Activated CD4-positive, alpha-beta T cell treated with anti-CD3 and anti-CD28 coated beads for 4 hours (primary cell): ENCODE measurements at places on chromosomes 3 and 15.

GRCh38 chr15:95087253-95087609 is 855.9 kb downstream of the MCTP2 start:
- no peak for DNase-seq

DNA sequence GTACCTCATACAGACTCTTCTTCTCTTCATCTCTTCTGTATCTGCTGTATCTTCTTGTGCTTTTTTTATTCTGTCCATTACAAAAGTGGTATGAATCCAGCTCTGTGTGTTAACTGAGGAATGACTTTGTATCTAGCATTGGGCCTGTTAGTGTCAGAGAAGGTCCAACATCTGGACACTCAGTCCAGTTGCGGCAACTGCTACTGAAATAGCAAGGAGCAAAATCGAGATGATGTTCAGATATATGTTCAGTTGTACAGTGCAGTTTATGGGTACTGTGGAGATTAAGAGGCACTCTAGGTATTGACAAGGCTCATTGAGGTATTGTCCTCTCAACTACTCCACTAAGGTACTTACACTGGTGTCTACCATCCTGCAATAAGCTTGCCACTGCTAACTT is 42.6 kb downstream of the KLHDC8B start:
- DNase-seq = no peak

DNA sequence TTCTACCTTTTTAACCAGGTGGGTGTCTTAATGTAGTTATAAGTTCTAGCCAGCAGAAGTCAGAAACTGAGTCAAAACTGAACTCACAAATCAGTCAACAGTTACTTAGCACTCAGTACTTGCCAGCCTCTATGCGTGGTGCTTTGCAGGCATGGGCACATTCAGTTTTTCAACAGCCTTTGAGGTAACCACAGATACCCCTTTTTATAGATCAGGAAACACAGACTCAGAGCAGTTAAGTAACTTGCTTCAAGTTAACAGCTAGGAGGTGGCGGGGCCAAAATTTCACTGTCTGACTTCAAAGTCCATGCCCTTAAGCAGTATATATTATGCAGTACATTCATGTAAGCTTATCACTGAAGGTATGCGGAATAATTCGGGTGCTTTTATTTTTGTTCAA is 139.4 kb downstream of the FHIT start:
- DNase-seq = no peak

GRCh38 chr3:15768421-15769255 is 29.1 kb downstream of the ANKRD28 start:
- no peak for DNase-seq

DNA sequence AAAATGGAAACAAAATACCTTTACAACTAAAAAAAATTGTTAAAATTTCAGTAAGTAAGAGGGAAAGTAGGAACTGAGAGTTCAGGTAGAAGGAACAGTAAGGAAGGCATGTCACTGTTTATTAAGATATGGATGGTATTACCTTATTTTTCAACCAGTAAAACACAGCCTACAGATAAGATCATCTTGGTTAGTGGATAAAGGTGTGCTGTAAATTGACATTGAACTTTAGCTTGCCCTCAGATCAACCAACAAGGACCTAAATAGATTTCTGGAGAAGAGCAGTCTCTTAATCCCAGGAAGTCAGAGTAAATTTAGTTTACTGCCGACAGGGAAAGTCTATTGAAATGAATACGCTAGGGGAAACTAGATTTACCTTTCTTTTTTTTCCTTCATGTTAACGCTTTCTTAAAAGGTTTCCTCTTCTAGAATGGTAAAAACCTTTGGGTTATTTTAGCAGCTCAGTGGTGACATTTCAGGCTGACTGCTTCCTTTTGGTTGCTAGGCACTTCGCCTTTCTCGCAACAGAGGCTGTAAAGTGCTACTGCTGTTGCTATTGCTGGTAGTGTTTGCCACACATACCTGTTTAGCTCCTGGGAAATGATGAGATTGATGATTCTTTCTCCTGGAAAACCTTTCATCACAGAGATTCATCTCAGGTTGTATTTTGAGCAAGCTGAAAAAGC is 12.9 kb downstream of the DZIP3 start:
- peak; percentile 16 for DNase-seq

GRCh38 chr15:52011711-52012144 is 7.3 kb upstream of the MAPK6 start:
- DNase-seq = no peak

- DNase-seq = no peak
Measured at GRCh38 chr15:74794248-74794969, 12.5 kb downstream of the CSK start.

GRCh38 chr15:74850393-74850792 is 7.4 kb upstream of the ULK3 start:
- DNase-seq = no peak

DNA sequence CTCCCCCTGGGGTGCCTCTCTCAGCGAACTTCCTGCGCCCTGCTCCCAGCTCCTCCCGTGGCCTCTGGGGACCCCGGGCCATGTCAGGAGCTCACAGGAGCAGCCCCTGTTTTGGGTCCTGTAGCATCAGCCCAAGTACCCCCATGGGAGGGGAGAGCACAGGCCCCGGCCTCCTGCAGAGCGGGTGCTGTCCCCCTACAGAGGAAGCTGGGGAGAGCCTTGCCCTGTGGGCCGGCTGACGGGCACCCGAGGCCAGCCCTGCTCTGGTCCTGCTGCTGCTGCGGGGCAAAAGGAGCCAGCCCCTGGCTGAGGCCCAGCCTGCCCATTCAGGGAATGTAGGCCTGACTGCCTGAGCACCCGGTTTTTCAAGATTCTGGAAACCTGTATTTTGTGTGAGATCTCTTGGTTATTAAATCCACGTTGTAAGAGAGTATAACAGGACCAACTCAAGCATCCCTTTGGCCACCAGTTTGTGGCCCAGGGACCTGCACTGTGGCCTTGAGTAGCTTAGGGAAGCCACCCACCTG is 12.4 kb downstream of the PLXNA1 start:
- DNase-seq = no peak

- DNase-seq = no peak
Measured at GRCh38 chr3:29754346-29754745, 473.5 kb downstream of the RBMS3 start.

- DNase-seq = no peak
Measured at GRCh38 chr3:39573392-39573791, 105.9 kb downstream of the MOBP start.
